ENCODE measurements at places on chromosomes 3 and 15.

DNA sequence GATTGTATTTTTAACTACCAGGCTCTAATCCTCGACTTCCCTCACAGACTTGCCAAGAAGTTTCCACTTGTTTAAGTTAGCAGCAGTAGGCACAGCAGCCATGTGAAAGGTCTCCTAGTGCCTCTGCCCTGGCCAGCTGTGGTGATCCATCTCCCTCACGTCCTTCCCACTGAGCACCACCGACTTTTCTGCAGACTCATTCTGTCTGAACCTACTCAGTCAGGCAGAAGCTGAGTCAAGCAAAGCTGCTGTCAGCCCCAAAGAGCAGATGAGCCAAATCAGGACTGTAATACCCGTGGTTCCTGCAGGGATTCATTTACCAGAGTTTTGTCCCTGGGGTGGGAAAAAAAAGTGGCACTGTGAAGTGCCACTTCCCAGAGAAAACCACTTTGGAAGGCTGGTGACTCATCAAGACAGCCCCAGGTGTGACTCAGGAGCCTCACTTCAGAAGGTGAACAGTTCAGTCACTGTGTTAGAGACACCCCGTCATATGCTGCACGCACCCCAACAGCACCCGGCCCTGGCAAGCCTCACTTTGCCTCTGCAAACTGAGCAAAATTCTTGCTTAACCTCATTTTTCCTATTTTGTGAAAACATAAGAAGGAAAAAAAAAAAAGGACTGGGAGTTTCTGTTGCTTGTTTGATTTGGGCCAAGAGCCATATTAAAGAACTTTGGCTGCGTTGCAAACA is 76.0 kb downstream of the WWTR1 start:
- peak; percentile 6 for DNase-seq

- DNase-seq = no peak
These were observed 800.7 kb upstream of the GRM7 start for GRCh38 chr3:6060251-6060650.

DNA sequence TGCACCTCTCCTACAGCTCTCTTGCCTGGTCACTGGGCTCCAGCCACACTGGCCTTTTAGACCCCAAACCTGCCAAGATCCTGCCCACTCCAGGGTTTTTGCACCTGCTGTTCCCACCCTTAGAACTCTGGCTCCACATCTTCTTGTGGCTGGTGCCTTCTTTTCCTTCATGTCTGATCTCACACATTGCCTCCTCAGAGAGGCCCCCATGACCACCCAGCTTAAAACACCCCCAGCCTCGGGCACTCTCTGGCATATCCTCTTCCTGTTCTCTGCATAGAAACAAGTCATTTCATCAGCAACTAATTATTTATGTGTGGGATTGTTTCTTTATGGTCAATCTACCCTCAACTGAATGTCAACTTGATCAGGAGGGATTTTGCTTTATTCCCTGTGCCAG is 14.0 kb upstream of the AMOTL2 start:
- DNase-seq = no peak

GRCh38 chr3:24476871-24477656 is 17.6 kb downstream of the THRB start:
- DNase-seq = no peak

- DNase-seq = no peak
These were observed 1.9 kb upstream of the THBS1 start for GRCh38 chr15:39578851-39579486.

Data from KBM-7 (cell line).